ENCODE measurements at places on chromosomes 4 and X.
A peak's percentile ranks its signal among the peaks of the same experiment; 100 is the strongest.

DNA sequence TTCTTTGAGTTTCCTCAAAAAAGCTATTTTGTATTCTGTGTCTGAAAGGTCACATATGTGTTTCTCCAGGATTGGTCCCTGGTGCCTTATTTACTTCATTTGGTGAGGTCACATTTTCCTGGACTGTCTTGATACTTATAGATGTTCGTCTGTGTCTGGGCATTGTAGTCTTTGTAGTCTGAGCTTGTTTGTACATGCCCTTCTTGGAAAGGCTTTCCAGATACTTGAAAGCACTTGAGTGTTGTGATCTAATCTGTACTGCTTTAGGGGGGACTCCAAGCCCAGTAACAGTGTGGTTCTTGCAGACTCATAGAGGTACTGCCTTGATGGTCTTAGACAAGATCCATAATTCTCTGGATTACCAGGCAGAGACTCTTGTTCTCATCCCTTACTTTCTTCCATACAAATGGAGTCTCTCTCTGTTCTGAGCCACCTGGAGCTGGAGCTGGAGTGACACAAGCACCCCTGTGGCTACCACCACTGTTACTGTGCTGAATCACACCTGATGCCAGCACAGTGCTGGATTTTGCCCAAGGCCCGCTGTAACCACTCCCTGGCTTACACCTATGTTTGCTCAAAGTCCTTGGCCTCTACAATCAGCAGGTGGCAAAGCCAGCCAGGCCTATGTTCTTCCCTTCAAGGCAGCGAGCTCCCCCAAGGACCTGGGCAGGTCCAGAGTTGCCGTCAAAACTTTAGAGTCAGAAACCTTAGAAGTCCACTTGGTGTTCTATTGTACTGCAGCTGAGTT, 72.3 kb upstream of the EFHC2 start:
- no peak for DNase-seq

- no peak for DNase-seq
Observed at GRCh38 chr4:4775493-4776004, 83.9 kb upstream of the MSX1 start.

- DNase-seq = peak; percentile 89
Observed at GRCh38 chrX:29257521-29257920, 670.3 kb downstream of the IL1RAPL1 start.

DNA sequence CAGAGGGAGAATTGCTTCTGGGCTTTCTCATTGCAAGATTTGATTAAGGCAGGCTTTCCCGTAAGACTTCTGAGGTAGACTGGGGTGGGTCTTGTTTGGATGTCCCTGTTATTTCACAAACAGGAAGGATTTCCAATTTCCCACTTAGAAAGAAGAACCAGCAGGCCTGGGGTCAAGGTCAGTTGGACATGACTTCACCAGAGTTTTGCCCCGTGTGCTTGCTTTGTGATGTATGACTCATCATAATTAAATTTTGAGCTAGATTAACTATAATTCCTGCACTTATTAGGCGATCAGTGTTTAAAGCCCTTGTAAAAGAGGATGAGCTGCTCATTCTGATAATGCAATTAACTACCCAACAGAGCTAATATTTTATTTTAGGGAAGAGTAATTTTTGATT, 32.8 kb upstream of the ARHGAP36 start:
- DNase-seq = no peak

GRCh38 chr4:140149846-140150635, 3.9 kb downstream of the MAML3 start:
- DNase-seq = peak; percentile 40

DNA sequence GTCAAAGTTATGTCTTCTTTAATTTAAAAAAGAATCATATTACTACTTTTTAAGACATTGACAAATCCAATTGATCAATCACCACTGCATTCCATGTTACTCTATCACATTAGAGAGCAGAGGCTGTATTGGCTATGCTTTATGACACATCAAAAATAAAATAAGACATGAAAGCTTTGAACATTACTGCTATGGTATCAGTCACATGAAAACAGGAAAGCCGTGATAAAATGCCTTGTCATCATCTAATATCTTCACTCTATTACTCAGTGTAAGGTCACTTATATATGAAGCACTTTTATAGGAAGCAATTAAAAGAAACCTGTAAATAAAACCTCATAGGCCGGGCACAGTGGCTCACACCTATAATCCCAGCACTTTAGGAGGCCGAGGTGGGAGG, 27.7 kb upstream of the CEP135 start:
- peak; percentile 3 for DNase-seq

GRCh38 chr4:28675582-28675981, 1814.9 kb downstream of the STIM2 start:
- DNase-seq = peak; percentile 30

DNA sequence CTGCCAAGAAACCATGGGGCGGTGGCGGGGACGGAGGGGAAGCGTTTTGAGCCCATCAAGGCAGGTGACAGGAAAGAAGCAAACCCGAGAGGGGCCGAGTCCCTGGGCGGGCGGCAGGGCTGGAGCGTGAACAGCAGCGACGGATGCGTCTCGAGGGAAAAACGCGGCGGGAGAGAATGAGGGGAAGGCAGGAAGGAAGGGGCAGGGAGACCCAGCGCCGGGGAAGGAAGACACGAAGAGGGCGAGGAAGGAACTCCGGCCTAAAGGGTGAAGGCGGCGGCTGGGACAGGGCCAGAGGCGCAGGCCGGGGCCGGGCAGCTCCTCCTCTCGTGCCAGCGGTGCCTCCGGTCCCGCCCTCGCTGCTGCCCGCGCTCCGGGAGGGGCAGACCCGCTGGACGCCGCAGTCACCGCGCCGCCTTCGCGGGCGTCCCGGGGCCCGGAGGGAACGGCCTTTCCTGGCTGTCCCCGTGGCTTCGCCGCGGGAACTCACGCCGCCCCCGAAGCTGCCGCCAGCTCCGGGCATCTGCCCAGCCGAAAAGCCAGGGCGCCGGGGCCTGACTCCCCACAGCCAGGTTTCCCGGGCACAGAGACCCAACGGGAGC, 751 bp upstream of the RGS12 start:
- DNase-seq = peak; percentile 52

- no peak for DNase-seq
Observed at GRCh38 chr4:25028851-25029250, 1.9 kb downstream of the LGI2 start.

DNA sequence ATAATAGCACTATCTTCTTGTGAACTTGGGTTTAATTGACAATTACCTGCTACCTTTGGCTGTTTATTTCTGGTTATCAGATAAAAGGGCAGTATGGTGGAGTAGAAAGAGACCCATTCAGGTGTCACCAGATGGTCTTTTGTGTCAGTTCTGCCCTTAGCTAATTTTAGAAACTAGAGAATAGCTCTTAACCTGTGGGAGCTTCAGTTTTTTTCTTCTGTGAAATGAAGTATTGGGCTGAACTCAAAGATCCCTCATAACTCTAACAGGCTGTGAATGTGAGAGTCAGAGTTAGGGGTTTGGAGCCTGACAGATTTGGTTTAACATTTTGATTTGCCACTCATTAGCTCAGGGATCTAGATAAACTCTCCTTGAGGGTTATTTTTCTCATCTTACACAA, 335.2 kb downstream of the PPP1R2C start:
- no peak for DNase-seq

All from fibroblast of skin of back (primary cell).